ENCODE measurements at places on chromosomes 6 and 20. TPM values are rescaled to one million over a fixed set of nuclear protein-coding genes. Genes with fewer than 3 reads are reported as not detected.

MYB gene
- 0.73 TPM for total RNA-seq

EPPIN gene
- not detected for total RNA-seq

CST1 gene
- 1.1 TPM for total RNA-seq

PACRG gene
- total RNA-seq = 0.32 TPM

CFAP61 gene
- 0.44 TPM for total RNA-seq

FIG4 gene
- total RNA-seq = 4.5 TPM

TNNC2 gene
- 0.12 TPM for total RNA-seq
